ENCODE measurements at places on chromosomes 5 and 9.
A peak's percentile ranks its signal among the peaks of the same experiment; 100 is the strongest.

DNA sequence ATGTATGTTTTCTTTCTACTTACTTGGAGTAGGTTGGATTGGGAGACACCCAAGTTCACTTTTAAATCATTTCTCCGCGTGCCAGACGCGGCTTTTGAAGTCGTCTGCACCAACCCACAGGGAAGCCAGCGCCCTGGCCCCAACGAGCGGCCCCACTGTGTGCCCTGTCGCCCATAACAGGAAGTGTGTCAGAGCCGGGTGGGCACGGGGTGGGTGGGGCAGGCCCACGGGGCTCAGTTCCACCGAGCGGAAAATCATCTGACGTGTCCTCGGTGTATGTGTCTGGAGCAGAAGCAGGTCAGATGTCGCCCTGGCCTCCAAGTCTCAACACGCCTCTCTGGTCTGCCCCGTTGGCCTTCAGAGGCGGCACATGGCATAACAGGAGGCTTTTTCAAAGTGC is 22.7 kb upstream of the SMIM23 start:
- DNase-seq, result no peak

GRCh38 chr9:79256691-79257213 is 315.0 kb upstream of the TLE4 start:
- peak; percentile 86 for DNase-seq

- DNase-seq, result no peak
Observed at GRCh38 chr5:178116143-178116885, 3.0 kb downstream of the N4BP3 start.

- no peak for DNase-seq
Observed at GRCh38 chr5:35129921-35130485, 82.3 kb upstream of the AGXT2 start.

DNA sequence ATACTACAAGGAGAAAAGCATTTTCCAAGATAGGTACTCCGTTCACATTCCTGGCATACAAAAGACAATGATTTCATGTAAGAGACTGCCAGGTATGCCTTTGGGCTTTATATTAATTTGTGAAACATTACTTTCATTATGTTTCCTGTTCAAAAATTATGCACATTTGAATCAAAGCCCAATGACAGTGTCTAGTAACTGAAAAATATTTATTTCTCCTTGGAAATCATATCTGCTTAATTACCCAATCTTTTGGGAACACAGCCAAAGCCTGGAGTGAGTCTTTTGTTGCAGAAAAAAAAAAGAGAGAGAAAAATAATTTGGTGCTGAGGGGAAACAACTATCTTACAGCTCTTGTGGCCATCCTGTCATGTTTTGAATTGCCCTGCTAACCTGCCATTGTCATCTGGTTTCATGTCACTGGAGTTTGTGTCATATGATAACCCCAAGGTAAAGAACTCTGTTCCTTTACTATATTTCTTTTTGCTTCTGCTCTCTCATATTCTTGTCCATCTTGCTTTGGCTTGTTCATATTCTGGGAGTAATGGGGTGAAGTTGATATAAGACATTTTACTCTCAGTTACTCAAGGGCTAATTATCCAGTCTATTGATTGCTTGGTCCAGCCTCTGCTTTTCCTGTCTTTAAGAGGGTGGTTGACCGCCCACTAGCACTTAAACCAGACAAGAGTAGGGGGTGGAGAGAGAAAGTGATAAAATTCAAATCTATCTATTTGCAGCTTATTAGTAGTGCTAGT is 238.3 kb upstream of the NUDT12 start:
- peak; percentile 11 for DNase-seq

- no peak for DNase-seq
Observed at GRCh38 chr5:170540271-170540670, 36.5 kb downstream of the KCNIP1 start.

Measured in NCI-H146 (cell line).